ENCODE measurements at places on chromosomes 12 and 14.
A peak's percentile ranks its signal among the peaks of the same experiment; 100 is the strongest.

DNA sequence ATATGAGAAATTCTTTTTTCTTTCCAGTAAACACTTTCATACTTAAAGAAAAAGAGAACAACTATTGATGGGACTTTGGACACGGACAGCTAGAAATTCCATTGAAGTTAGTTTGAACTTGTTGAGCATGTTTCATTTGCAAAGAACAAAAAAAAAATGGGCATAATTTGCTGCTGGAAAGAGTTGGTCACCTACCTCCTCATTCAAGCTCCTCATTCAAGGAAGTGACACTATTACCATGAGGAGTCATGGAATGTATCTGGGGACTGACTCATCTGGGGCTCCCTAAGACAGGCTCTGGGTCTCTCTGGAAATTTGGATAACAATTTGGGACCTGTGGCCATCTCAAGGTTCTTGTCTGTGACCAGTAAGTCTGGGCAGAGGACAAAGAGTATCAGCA, 50.4 kb downstream of the KICS2 start:
- DNase-seq = no peak

- peak; percentile 53 for DNase-seq
Measured at GRCh38 chr12:20523658-20524057, 155.3 kb downstream of the PDE3A start.

GRCh38 chr12:71142016-71142415, 15.8 kb downstream of the TSPAN8 start:
- DNase-seq = no peak

GRCh38 chr14:100675699-100676684, 50.7 kb upstream of the DLK1 start:
- no peak for DNase-seq

DNA sequence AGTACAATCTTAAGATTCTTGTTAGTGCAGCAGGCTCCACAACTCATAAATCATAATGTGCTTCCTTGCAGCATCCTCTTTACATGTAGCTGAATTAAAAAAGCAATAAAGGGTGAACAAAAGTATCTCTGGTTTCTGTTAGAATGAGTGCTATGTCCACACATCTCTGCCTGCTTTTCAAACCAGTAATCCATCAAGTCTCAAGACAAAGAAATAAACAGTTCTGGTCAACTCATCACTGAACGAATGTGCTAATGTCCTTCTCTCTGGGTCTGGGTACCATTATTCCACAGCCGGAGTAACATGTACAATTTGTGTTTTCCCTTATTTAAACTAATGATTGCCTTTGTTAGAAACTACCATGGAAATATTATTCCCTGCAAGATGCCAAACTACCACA, 273.0 kb upstream of the USP15 start:
- DNase-seq = no peak

- no peak for DNase-seq
Measured at GRCh38 chr12:7656121-7656520, 9.6 kb downstream of the APOBEC1 start.

DNA sequence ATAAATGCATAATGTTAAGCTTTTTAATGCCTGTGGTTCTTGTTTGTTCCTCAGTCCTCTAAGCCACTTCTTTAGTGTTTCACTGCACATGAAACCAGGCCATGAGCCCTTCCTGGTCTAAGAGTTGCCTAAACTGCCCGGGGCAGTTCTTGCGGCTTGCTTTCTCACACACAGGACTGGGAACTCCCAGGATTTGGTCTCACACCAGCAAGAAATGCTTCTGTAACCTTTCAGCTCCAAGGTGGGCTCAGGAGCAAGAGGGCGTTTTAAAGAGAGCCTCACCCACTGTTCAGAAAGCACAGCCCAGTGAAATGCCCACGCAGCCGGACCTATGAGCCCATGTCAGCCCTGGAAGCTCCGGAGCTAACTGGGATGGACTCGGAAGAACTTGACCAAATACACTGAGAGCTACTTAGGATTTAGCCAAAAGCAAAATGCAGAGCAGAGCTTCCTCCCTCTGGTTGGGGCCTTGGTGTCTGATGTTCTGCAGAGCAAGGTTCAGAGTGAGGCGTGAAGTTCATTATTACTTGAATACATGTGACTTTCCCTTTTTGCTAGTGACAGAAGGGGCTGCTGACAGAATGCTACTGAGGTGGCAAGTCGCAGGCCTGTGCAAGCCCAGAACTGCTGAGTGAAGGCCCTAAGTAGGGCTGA, 23.4 kb downstream of the SLC25A29 start:
- DNase-seq = no peak

- DNase-seq = peak; percentile 78
Measured at GRCh38 chr14:23567186-23568020, at the start of gene AP1G2. AP1G2 (minus strand) TSS chr14:23567791; CDS start chr14:23567314, 477 bp downstream.

DNA sequence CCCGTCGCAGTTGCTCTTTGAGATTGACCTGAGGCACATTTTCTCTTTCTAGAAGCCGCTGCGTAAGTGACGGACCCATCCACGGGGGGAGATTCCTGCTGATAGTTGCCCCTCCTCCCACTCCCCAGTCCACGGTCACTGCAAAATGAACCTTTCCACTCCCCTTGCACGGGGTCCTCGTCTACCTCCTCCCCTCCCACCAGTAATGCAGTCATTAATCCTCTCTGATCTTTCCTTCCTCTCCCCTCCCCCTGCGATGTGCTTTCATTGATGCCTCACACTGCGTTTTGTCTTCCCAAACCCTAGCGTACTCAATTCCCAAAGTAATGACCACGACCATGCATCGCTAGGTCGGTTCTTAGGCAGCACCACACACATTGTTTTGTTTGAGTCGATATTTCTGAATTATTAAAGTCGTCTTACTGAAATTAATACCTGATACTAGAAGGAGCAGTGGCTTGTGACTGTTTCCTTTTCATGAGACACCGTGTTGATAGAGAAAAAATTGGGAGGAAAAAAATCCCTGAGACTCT, 857 bp downstream of the ETNK1 start:
- DNase-seq = peak; percentile 41

- no peak for DNase-seq
Measured at GRCh38 chr12:32030676-32031075, 71.5 kb downstream of the RESF1 start.

DNA sequence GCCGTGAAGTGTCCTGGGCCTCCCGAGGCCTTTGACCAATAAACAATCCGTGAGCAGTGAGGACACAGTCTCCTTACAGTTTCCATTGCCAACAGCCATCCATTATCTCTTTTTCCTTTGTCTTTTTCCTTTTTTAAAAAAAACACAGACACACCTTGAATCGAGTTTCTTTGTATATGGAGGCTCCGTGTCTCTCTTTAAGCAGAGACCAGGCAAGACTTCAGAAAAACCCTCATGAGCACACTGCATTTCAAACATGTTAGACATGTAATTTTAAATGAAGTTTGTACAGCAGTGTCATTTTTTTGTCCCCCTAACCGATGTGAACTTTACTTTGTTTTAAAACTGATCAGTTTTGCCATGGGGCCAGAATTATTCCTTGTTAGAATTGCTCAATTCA, 111.1 kb downstream of the SPTSSA start:
- DNase-seq = no peak

DNA sequence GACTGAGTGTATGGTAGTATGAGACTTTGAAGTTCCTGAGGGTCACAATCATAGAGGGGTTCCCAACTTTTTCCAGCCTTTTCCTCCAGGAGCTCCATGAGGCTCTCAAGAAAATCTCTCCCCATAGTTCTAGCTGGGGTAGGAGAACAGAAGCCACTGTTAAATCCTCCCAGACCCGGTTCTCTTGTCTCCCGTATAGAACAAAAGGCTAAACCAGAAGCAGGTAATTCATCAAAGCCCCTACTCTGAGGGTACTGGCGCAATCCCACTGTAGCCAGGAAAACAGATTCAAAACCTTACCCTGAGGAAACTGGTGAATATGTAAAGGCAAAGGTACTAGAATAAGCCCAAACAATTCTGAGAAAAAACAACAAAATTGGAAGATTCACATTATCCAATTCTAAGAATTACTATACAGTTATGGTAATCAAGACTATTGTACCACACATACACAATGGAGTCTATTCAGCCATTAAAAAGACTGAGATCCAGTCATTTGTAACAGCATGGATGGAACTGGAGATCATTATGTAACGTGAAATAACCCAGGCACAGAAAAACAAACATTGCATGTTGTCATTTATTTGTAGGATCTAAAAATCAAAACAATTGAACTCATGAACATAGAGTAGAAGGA, 20.5 kb downstream of the OR8S1 start:
- no peak for DNase-seq

GRCh38 chr12:56158926-56159461, 835 bp downstream of the MYL6 start:
- DNase-seq = peak; percentile 78

DNA sequence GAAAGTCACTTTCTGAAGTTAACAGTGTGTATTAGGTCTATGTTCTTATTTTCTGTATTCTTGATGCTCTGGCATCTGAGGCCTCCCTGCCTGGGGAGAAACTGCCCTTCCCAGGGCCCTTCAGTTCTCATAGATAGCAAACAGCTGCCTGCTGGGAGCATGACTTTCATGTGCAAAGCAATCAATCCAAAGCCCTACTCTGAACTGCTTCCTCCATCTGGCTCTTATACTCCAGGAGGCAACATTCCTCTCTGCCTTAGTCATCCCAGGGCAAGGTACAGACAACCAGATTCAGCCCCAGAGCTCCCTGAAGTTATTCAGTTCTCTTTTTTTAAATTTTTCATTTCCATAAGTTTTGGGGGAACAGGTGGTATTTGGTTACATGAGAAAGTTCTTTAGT, 41.7 kb upstream of the RIN3 start:
- peak; percentile 93 for DNase-seq

- DNase-seq = peak; percentile 24
Measured at GRCh38 chr12:65279369-65280112, 1.1 kb downstream of the MSRB3 start.

GRCh38 chr12:43692064-43692463, 66.5 kb downstream of the PUS7L start:
- peak; percentile 65 for DNase-seq

- no peak for DNase-seq
Measured at GRCh38 chr14:47490353-47490752, 185.1 kb downstream of the MDGA2 start.

DNA sequence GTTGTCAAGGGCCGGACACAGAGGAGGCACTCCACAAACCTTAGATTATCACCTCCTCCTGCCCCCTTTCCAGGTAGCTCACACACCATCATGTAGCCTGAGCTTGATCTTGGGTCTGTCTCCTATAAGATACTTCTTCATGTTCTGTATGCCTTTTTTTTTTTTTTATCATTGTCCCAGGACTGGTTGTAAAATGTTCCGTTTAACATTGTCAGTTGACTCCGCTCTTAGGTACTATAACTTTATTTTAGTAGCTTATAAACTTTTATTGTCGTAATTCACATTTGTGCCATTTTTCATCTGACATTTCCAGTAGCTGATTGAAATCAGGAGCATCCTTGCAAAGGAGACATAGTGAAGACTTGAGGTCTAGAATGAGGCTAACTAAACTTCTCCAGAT, 79.9 kb downstream of the SLC15A5 start:
- no peak for DNase-seq

DNA sequence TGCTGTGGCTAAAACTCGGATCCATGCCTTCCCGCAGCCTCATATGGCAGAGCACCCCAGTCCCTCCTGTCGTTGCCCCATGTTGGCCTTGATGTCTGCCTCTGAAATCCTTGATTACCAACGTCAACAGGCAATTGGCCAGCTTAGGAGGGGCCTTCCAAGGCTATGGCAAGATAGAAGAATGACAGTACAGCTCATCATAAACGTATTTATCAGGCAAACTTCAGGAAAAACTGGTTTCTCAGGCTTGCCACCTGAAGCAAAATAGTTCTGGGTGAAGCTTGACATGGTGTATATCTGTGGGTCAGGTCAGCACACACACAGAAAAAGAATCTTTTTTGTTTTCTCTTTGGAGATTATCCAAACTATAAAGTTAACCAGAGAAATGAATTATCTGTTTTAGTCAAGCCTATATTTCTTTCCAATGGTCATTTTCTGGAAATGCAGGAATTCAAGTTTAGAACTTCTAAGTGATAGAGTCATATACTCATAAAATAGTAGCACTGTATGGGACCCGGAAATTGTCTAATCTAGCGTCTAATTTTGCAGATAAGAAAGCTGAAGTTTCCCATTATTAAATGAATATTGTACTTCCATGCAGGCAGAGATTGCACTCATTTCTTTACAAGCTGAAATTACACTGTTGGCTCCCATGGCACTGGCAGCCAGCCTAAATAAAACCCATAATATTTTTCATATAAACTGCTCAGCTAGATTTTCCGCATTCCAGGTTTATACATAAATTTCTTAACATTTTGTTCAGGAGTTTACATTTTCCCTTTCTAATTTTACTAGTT, 24.4 kb upstream of the DUSP16 start:
- DNase-seq = no peak

- DNase-seq = no peak
Measured at GRCh38 chr12:34289431-34290380, 267.4 kb downstream of the ALG10 start.

GRCh38 chr12:128079446-128079845, 187.5 kb upstream of the TMEM132C start:
- no peak for DNase-seq

DNA sequence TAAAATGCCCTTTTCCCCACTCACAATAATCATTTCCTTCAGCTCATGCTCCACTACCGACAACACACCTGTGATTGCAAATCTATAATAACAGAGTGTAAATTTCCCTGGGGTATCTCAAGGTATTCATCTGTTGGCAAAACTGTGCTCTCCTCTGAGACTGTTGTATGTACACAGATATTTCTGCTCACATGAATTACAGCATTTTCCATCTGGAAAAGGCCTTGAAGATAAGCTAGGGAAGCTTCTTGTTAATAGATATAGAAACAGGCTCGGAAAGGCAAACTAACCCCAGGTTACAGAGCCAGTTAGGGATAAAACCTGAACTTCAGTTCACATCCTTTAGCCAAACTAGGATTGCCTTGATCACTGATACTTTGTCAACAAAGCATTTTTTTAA, 210.4 kb upstream of the KRR1 start:
- DNase-seq = no peak
